Activated CD4-positive, alpha-beta T cell treated with anti-CD3 and anti-CD28 coated beads for 24 hours (primary cell): ENCODE measurements at places on chromosomes 5 and 9.

- no peak for DNase-seq
Observed at GRCh38 chr9:13175732-13176131, 103.8 kb downstream of the MPDZ start.

GRCh38 chr5:154199263-154199662, 8.7 kb downstream of the GALNT10 start:
- no peak for DNase-seq

DNA sequence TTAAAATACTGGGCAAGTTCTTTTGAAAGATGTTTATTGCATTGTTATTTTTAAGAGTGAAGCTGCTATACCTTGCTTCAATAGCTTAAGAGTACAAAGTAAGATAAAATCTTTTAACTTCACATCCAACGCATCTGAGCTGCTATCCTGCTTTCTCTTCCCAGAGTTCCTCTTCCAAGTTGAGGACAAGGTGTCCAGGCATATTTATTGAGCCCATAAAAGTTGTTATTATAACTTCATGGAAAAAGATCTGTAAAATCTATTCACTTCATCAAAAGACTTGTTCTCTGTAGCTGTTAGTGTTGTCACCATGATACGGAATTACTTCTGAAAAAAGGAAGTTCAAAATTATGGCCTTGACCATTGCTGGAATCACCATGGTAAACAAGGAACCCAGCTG, 306.2 kb upstream of the ELAVL2 start:
- DNase-seq = no peak

DNA sequence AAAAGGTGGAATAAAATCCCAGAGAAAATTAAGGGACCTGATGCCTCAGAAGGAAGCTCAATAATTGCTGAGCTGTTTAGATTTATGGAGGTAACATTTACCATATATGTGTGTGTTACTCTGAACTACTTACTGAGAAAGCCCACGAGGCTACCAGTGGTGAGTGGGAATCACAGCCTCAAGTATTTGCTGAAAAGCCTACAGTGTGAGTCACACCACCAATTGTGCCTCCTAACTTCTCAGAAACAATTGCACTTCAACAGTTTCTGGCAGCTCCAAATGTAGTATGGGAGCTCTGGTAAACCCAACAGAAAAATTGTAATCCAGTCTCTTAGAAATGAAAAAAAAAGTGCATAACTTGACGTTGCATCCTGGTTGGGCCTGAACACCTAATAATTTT, 551.6 kb downstream of the PRDM9 start:
- no peak for DNase-seq
